Activated CD8-positive, alpha-beta T cell treated with anti-CD3 and anti-CD28 coated beads, Interleukin-2, amount 10 ng/mL, durations not matched to agents 7 days and 5 days (primary cell): ENCODE measurements at places on chromosomes 13 and 19.
A peak's percentile ranks its signal among the peaks of the same experiment; 100 is the strongest.

GRCh38 chr19:49543032-49543431 lies 15.2 kb downstream of the RCN3 start:
- no peak for DNase-seq

- DNase-seq, result no peak
Observed at GRCh38 chr19:14062558-14062855, 631 bp upstream of the PALM3 start.

DNA sequence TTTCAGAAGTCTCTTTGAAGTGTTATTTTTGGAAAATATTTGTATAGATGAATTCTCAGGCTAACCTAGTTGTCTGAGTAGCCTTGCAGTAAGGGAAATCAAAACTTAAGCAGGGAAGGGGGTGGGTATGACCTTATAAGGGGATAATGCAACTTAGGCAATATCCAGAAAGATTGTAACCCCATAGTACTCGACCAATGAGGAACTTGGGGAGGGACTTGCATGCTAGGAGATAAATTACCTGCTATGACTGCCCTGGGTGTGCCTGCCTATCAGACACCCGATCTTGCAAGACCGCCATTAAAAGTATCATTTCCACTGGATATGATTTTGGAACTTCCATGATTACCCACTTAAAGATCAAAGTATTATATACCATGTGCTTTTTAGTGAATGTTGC lies 23.0 kb upstream of the RFXAP start:
- DNase-seq, result no peak

GRCh38 chr13:89066868-89067466 lies 1395.8 kb downstream of the SLITRK5 start:
- peak; percentile 37 for DNase-seq

DNA sequence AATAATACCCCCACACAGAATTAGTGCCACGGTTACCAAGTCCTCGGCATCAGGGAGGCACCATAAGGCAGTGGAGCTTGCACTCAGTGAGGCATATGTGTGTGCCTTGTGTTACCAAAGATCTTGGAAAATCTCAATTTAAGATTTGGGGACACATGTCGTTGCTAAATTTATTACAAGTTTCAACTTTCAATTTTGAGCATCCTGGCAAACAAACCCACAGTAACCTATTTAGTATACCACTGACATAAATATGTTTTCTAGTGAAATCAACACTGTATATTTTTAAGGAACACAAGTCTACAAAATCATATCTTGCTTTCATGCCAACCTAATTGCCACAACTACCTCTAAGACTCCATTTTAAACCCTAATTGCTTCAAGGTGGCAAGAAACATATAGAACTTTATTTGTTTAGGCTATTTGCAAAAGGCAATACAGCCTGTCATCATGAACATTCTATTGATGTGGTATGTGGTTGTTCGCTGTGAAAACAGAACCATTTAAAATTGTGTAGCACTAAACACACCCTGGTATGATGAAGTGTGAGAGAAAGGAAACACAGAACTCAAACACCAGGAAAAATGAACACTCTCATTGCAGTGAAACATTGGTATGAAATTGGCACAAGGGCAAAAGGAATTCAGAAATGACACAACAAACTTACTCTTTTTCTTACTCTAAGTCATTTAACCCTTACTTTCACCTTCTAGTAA lies 531.1 kb downstream of the IRS2 start:
- no peak for DNase-seq

DNA sequence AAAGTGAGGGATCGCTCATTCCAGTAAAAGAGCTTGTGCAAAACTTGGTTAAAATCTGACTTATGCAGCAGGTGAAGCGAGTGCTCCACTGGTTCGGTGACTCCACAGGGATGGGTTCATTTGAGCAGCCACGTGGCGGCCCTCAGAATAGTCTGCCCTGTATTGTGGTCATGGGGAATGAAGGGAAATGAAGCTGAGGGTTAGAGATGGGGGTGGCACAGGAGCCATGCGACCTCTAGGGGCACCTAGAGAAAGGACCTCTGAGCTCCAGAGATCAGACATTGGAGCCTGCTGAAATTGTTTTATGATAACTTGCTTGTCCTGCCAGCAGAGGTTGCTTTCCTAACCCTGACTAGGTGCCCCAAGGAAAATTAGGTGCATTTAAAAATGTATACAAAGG lies 26.6 kb downstream of the CBY2 start:
- DNase-seq, result peak; percentile 20

- DNase-seq, result no peak
Observed at GRCh38 chr13:62578402-62578801, 1162.8 kb upstream of the PCDH20 start.

GRCh38 chr13:113275387-113275786 lies 21.7 kb upstream of the LAMP1 start:
- DNase-seq, result peak; percentile 41

DNA sequence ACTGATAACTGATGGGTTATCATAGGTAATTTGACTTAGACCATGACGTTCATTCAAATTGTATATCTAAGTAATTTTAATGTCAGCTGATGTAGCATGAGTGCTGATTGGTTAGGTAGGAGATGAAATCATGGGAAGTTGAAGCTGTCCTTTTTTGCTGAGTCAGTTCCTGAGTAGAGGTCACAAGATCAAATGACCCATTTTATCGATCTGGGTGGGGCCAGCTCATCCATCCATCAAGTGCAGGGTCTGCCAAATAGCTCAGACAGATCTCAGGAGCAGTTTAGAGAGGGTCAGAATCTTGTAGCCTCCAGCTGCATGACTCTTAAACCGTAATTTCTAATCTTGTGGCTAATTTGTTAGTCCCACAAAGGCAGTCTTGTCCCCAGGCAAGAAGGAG lies 35.3 kb upstream of the CD177 start:
- DNase-seq, result no peak

GRCh38 chr13:113917594-113918371 lies 53.9 kb upstream of the GAS6 start:
- DNase-seq, result no peak

DNA sequence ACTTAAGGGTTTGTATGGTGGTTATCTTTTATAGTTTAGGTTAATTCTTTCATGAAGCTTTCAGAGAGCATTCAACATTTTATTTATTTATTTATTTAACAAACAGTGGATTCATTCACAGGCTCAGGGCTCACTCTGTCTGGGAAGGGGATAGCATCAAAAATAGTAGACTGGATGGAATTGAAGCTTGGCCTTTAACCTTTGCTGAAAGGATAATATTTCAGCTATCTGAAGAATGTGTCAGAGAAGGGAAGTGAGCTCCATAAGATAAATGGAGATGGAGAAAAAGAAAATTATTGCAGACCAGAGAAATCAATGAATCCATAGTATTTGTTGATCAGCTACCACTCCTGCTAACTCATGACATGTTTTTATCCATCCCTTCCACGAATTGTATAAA lies 305.6 kb downstream of the COG6 start:
- DNase-seq, result no peak

- DNase-seq, result no peak
Observed at GRCh38 chr13:94677799-94678198, 34.5 kb downstream of the SOX21 start.

- peak; percentile 25 for DNase-seq
Observed at GRCh38 chr13:111304041-111304544, 16.3 kb upstream of the TEX29 start.

- DNase-seq, result no peak
Observed at GRCh38 chr19:9070066-9070465, 16.8 kb upstream of the OR1M1 start.

GRCh38 chr19:35744430-35745327 lies 539 bp downstream of the U2AF1L4 start:
- DNase-seq, result peak; percentile 97

GRCh38 chr13:96898212-96898611 lies 96.1 kb downstream of the OXGR1 start:
- DNase-seq, result no peak

DNA sequence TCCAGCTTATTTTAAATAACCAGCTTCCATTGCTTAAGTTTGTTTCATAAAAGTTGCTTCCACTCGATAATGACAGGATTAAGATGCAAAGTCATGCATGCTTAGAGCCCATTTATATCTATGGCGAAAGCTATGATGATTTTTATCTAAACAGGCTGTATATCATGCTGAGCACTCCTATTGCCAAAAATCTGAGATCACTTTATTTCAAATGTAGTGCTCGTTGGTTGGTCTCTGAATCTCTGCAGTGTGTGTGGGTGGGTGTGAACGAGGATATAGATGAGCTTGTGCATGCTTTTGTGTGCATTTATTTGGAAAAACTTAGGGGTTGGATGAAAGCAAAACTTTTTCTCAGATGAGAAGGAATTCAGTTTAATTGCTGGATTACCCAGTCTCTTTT lies 27.0 kb upstream of the ARGLU1 start:
- no peak for DNase-seq

- DNase-seq, result no peak
Observed at GRCh38 chr13:72149701-72150100, 282.7 kb upstream of the DACH1 start.

DNA sequence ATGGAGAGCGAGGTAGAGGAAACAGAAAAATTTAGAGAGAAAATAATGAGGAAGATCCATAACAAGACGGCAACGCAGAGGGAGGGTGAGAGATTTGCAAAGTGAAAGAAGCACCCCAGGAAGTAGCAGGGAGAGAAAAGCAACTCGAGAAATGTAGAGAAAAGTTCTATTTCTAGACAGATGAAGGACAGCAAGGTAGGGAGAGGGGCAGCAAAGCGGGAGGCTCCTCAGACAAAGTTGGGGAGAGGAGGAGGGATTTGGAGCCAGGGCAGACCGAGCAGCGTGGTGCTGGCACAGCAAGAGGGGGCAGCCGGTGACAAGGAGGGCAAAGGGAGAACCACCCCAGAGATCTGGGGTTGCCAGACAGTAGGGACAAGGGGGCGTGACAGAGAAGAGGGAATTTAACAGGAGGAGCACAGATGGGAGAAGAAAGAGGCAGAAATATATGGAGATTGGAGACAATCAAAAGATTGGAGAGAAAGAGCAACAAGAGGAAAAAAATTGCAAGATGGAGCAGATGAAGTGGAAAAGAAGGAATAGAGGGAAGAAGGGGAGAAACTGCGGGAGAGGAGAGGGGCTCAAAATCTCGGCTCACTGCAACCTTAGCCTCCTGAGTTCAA lies 989 bp downstream of the ZNF766 start:
- peak; percentile 36 for DNase-seq

DNA sequence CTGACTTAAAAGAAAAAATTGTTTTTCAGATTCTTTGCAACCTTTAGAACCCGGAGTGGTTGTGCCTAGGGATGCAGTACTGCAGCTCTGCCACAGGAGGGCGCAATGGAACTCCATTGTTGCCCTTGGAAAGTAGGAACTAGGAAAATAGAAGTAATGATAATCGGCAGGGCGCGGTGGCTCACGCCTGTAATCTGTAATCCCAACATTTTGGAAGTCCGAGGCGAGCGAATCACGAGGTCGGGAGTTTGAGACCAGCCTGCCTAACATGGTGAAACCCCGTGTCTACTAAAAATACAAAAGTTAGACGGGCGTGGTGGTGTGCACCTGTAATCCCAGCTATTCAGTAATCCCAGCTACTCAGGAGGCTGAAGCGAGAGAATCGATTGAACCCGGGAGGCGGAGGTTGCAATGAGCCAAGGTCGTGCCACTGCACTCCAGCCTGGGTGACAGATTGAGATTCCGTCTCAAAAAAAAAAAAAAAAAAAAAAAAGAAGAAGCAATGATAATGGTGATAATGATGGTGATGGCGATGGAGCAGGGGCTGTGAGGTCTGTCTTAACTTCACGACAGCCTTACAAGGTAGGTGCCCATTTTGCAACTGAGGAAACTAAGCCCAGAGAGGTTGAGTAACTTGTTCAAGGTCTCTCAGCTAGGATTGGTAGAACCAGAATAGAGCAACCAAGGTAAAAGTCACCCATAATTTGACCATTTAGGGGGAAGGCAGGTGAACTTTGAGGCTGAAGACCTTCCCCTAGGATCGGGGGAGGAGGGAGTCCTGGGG lies 5.5 kb upstream of the ADAMTS10 start:
- peak; percentile 65 for DNase-seq

DNA sequence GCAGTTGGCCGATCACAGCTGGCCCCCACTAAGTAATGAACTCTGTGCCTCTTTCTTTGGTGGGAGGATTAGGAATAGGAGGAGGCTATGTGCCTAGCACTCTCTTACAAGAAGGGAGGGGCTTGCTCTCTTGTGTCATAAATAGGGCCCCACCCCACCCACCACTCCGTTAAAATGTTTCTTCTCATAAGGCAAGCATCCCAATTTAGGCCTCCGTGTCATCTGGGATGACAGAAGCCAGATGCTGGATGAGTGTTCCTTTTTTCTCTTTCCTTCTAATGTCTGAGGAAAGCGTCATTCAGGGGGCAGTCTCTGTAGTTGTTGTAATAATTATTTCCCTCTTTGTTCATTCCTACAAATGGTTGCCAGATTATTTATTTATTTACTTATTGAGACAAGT lies at the start of gene LIPE:
LIPE (minus strand) TSS at position 76 of the 400 bp plus-strand sequence. CDS start 239 bp downstream, outside the sequence.
- DNase-seq, result no peak

GRCh38 chr13:100209857-100210825 lies 121.2 kb downstream of the PCCA start:
- no peak for DNase-seq

GRCh38 chr19:44496711-44497110 lies 3.6 kb downstream of the ZNF180 start:
- no peak for DNase-seq

- no peak for DNase-seq
Observed at GRCh38 chr13:73672492-73672891, 461.7 kb downstream of the KLF12 start.

GRCh38 chr13:73365252-73365651 lies 306.4 kb downstream of the KLF5 start:
- no peak for DNase-seq
